Lower lobe of right lung (tissue), 2 donors: ENCODE measurements at places on chromosomes 6 and 20.
A peak's percentile ranks its signal among the peaks of the same experiment; 100 is the strongest.

DNA sequence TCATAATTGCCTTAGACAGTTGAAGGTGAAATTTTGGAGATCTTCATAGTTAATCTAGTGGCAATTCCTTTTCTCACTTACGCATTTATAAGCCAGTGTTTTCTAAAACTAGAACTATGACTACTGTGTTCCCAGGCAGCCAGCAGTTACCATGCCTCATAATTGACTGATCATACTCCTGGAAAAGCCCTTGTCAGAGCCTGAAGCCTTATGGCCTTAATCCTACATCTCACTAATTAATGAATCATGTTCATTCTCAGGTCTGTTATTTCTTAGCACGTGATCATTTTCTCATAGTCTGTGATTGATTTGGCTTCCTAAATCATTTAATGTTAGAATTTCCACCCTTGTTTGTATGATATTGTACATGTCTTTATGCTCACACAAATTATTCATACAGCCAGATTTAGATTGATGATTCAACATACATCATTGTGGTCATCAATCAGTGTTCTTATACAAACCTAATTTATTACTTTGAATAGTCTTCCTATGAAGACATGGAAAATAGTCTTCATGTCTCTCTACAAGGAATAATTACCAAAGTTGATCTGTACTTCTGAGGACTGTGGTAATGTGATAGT, 132.6 kb upstream of the ASCC3 start:
- no peak for DNase-seq
- H3K4me1 ChIP-seq: no peaks in the 10 kb centered on the region
- no peak overlapping the region for H3K27ac ChIP-seq
- no peaks in the 10 kb centered on the region for H3K27me3 ChIP-seq
- H3K36me3 ChIP-seq: no peaks in the 10 kb centered on the region

DNA sequence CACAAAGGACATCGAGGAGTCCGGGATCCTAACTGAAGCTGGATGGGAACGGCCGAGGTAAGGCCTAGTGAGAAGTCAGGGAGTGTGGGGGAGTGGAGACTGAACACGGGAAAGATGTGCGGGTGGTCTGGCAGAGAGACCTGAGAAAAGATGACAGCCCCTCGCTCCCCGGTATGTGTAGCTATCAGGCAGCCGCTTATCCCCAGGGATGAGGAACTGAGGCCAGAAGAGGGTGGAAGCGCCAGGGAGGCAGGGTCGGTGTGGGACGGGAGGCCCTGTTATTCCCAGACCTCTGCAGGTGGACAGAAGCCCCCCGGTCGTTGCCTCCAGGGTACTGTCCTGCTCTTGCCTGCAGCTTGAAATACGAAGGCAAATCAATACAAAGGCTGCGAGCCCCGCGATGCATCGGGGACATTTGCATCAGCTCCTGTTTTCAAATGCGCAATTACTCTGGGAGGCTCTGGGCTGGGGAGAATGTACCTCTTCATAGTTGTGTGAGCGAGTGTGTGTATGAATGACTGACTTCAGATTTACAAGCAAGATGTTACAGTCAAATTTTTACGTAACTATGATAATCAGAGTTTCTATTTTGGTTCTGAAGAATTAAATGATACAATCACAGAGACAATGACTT, 221.3 kb downstream of the QKI start:
- no peaks in the 10 kb centered on the region for H3K4me1 ChIP-seq
- DNase-seq: no peak
- peaks cover 14% of the 10 kb centered on the region for H3K27me3 ChIP-seq
- H3K36me3 ChIP-seq: no peaks in the 10 kb centered on the region
- H3K4me3 ChIP-seq: no peak overlapping the region

GRCh38 chr6:7246401-7247178, 66.4 kb downstream of the SSR1 start:
- no peaks in the 10 kb centered on the region for H3K27me3 ChIP-seq
- H3K4me1 ChIP-seq: peaks cover 26% of the 10 kb centered on the region
- no peak overlapping the region for H3K27ac ChIP-seq
- no peak overlapping the region for H3K4me3 ChIP-seq
- H3K36me3 ChIP-seq: peaks cover 70% of the 10 kb centered on the region
- DNase-seq: peak; percentile 48

- H3K27ac ChIP-seq: no peak overlapping the region
- no peaks in the 10 kb centered on the region for H3K4me1 ChIP-seq
- no peak overlapping the region for H3K4me3 ChIP-seq
Measured at GRCh38 chr6:54813892-54814291, 32.7 kb upstream of the FAM83B start.

DNA sequence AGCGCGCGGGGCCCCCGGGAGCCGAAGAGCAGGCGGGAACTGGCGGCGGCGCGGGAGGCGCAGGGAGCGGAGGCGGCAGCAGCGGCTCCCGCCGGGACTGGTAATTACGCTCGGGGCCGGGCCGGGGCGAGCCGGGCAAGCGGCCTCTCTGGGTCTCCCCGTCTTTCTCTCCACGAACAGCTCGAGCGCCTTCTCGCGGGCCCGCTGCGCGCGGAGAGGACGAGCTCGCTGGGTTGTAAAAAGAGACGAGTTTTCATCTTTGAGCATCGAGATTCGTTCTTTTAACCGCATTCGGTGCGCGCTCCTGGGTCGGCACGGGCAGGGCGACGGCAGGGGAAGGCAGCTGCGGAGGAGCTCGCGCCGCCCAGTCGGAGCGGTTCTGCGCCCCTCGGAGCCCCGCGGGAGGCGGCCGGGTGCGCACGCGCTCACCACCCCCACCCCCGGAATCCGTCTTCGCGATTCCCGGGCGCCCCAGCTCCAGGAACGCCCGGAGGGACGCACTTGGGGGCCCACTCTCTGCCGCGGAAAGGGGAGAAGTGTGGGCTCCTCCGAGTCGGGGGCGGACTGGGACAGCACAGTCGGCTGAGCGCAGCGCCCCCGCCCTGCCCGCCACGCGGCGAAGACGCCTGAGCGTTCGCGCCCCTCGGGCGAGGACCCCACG, 38.0 kb downstream of the YTHDF1 start:
- H3K27ac ChIP-seq: no peak overlapping the region
- peaks cover 23% of the 10 kb centered on the region for H3K4me1 ChIP-seq
- DNase-seq: no peak
- peak overlapping the region; percentile 3 for H3K4me3 ChIP-seq
- H3K27me3 ChIP-seq: peaks cover 98% of the 10 kb centered on the region

DNA sequence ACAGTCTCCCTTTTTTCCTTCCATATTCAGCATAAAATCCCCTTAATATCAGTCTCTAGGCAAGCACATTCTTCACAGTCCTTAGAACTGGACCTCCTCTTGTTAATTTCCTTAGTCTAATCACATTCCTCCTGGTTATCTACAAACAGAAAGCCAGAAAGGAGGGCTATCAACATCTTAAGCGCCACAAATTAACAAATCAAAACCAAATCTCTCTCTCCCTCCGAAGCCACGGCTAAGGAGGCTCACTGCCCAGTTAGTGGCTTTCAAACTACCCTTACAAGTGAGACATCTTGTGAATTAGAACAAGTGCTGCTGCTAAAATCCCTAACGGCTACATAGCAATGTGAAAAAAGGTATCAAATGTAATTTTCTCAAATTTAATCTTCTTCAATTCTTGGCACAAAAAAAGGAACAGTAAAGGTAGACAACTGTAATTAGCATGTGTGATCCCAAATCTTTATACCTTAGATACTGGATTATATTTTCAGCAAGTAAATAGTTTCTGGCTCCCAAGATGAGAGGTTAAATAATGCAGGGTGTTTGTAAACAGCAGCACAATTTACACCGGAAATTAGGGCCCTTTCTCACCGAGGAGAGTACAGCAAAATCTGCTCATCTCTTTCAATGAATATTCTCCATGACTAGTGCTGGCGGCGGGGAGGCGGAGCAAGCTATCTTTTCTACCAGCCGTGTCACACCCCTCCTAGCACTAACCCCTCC, 1.4 kb upstream of the TRIM39 start:
- H3K4me1 ChIP-seq: peaks cover 49% of the 10 kb centered on the region
- peak; percentile 58 for DNase-seq
- peak overlapping the region; percentile 99 for H3K27ac ChIP-seq
- peaks cover 14% of the 10 kb centered on the region for H3K36me3 ChIP-seq
- H3K4me3 ChIP-seq: peak overlapping the region; percentile 89
- H3K27me3 ChIP-seq: no peaks in the 10 kb centered on the region

- no peak overlapping the region for H3K27ac ChIP-seq
- no peaks in the 10 kb centered on the region for H3K27me3 ChIP-seq
- H3K4me1 ChIP-seq: peaks cover 4% of the 10 kb centered on the region
- no peaks in the 10 kb centered on the region for H3K36me3 ChIP-seq
Measured at GRCh38 chr6:81772741-81773140, 20.3 kb upstream of the TENT5A start.
